ENCODE measurements at places on chromosomes 2 and 18.

GRCh38 chr2:46704041-46704440, 211.6 kb downstream of the MCFD2 start:
- no peak for DNase-seq

GRCh38 chr2:2876331-2877221, 501.0 kb downstream of the EIPR1 start:
- DNase-seq, result no peak

- no peak for DNase-seq
These were observed 436.9 kb downstream of the SLC4A3 start for GRCh38 chr2:220064111-220065030.

DNA sequence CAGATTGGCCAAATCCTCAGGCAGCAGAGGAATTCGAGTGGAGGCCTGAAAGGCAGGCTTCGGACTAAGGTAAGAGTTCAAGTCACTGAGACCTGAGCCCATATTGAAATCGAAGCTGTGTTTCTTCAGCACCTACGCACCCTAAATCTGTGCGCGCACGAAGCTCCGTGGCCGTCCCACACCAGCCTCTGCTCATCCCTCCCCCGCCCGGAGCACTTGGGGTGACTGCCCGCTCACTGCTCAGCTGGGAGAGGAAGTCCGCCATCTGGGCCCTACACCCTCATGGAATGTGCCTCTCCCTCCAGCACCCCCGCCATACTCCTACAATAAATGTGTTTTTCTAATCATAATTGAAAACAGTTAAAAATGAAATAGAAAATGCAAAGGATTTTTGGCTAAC, 734.5 kb downstream of the GALR1 start:
- no peak for DNase-seq

DNA sequence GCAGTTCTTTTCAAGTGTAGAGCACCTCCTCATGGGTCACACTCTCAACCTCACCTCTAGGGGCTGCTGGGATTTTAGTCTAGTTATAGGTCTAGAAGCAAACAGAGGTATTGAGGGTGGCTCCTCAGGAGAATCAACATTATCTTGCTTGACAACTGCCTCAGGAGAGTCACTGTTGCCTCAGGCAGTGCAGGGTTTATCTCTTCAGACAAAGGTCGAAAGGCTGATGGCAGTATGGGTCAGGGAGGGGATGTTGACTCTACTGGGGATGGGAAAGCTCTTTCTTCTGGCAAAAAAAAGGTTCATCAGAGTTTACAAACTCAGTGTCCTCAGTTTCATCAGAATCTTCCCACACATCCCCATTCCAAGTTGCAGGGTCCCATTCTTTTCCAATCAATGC, 24.0 kb downstream of the DTNA start:
- DNase-seq, result no peak

DNA sequence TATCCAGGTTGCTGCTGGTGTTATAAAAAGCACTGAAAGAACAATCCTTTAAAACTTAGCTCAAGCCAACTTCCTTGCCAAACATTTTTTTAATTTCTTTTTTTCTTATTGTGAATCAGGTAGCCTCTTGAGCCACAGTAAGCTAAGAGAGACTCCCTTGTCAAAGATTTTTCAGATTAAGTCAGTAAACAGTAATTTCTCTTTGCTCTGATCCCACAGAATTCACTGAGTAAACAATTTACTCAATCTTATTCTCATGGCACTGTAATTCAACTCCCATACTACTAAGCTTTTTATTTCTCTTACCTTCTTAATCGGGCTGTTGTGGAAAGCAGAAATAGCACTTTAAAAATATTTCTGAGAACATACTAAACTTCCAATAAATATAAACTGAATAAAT, 82.7 kb downstream of the C2orf74 start:
- no peak for DNase-seq
